RWPE2 (cell line): ENCODE measurements at places on chromosomes 12 and 14.
A peak's percentile ranks its signal among the peaks of the same experiment; 100 is the strongest.

- no peak for DNase-seq
Measured at GRCh38 chr12:59382282-59383078, 213.3 kb upstream of the SLC16A7 start.

DNA sequence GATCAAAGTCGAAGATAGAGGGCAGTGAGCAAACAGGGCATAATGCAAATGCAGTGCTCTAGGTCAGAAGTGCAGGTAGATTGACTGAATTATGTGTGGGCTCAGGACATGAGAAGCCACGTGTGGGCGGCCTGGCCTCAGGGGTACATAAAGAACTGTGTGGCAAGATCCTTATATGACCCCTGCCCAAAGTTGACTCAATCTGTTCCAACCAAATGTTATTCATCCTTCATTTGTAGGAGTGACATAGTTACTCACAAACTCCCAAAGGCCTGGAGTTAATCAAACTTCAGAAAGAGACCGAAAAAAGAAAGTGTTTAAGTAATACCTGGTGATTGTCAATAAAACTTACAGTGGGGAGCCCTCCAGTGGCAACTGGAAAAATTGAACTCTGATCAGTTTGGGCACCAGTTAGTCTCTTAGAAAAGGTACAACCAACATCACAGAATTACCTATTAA is 150.4 kb upstream of the FAR2 start:
- DNase-seq: no peak

- DNase-seq: peak; percentile 44
Measured at GRCh38 chr14:69299286-69300035, 39.5 kb downstream of the GALNT16 start.

DNA sequence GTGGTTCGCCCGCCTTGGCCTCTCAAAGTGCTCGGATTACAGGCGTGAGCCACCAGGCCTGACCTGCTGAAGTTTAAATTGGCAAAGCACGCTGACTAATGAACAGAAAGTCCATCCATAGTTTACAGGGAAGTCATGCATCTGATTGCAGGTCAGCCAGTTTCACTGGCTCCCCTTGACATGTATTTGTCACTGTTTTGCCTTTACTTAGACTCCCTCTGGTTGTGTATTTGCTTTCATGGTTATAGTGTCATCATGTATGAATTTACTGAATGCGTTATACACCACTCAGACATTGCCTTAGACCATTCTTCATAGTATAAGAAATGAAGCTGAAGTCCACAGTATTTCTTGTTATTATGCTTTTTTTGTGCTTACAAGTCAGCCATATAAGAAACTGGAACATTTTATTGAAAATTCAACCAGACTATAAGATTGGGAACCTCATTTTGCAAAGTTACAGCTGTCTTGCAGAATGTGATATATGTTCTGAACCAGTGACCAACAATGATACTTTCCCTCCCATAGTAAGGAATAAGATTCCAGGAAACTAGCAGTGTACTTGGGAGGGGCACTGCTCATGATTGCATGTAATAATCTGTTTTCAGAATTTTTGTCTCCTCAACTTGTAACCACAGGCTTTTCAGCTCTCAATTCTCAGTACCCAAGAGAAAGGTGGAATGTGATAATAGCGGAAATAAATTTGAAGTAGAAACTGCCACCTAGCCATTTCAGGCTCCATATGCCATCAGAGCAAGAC is 51.9 kb upstream of the ATF7IP start:
- DNase-seq: no peak

GRCh38 chr14:92531106-92531873 is 17.7 kb downstream of the RIN3 start:
- no peak for DNase-seq

DNA sequence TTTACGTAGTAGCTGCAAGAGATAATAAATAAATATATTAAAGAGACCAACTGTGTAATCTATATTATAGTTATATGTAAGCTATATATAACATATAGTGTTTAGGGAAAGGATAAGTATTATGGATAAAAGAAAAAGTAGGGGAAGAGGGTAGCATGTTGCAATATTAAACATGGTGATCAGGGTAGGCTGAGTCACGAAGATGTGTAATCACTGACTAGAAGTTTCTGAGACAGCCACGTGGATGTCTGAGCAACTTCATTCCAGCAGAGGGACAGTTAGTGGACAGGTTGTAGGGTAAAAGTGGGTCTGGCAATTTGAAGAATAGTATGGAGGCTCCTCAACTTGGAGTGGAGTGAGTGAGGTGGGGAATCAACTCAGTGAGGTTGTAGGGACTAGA is 109.7 kb downstream of the ANO4 start:
- DNase-seq: no peak

GRCh38 chr12:101698800-101699347 is 1.4 kb downstream of the CHPT1 start:
- DNase-seq: no peak

DNA sequence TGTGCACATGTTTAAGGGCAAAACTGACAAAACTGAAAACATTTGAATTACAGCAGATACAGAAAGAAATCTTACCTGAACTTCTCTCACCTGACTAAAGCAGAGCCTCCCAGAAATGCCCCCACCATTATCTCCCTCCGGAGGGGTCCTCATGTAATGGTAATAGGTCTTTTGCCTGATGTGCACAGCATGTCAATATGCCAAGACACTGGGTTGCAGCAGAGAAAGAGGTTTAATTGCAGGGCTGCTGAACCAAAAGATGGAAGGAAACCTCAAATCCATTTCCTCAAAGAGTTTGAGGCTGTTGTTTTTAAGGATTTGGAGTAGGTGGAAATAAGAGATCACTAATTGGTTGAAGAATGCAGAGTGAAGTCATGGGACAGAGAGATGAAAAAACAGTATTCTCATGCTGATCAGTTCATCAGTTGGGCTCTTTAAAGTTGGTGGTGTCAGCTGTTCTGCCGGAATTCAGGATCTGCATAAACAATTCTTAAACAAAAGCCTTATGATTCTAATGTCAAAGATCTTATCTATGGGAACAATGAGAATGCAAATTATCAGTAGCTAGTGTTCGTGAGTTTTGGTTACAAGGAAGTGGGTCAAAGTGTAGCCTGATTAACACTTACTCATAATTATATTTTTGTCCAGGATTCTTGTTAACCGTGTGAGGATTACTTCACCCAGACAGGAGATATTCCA is 18.2 kb downstream of the ANG start:
- DNase-seq: no peak

DNA sequence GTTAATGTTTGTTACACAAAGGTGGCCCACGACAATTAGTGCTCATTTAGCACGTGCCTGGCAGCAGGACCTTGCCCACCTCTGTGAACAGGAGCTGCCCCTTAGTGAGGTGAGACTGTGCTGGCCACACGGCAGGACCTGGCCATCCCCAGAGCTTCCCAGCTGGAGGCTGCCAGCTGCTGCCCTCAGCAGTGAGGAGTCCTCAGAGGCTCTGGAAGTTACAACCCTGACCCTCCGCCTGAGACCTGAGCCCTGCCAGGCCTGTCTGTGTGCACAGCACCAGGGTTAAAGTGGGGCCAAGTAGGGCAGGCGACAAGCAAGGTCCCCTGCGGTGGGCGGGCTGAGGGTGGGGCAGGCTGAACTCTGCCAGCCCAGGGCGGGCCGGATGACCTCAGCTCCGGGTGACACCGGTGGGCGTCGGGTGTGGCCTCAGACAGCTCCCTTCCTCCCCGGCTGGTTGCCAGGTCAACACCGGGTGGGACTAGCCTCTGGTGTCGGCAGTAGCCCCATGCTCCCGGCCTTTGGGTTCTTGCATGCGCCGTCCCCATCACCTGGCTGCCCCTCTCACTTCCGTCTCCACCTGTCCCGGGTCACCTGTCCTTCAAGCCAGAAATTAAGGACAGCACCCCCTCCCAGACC is 9.2 kb upstream of the LBHD2 start:
- DNase-seq: peak; percentile 83

GRCh38 chr12:45256721-45257120 is 40.8 kb downstream of the ANO6 start:
- no peak for DNase-seq

- DNase-seq: no peak
Measured at GRCh38 chr14:105269405-105269804, 21.1 kb downstream of the BTBD6 start.

DNA sequence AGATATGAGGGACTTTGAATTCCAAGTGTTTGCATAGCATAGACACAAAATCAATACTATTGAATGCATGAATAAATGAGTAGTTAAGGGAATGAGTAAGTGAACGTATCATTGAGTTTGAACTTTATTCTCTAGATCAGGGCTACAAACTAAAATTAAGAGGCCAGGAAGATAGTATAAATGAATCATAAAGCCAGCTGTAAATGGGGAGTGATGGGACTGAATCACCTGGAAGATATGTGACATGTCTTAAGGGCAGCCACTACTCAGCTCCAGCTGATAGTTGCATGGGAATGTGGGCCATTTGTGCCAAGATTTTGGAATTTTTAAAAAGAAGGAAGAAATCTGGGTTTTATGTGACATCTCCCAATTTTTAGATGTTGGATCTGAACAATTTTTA is 229.9 kb downstream of the AKAP6 start:
- no peak for DNase-seq

- no peak for DNase-seq
Measured at GRCh38 chr14:56821177-56821576, 10.9 kb upstream of the OTX2 start.

DNA sequence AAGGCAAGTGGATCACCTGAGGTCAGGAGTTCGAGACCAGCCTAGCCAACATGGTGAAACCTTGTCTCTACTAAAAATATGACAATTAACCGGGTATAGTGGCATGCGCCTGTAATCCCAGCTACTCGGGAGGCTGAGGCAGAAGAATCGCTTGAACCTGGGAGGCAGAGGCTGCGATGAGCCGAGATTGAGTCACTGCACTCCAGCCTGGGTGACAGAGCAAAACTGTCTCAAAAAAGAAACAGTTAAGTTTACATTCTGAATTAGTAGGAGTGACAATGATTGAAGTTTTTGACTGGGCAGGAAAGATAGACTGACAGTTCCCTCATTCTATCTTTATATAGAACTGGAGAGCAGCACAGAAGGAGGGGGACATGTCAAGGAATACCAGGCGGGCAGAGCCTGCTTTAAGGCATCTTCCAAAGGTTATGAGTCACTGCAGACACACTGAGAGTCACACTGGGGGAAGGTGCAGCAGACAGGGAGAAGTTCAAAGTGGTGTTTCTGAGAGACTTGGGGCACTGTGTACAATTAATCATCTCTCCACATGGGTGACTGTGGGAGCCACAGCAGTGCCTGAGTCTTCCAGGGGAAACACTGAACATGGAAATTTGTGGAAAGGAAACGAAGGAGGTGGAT is 42.8 kb upstream of the RNASE3 start:
- DNase-seq: no peak

GRCh38 chr12:122672515-122672914 is 30.6 kb downstream of the HCAR2 start:
- DNase-seq: no peak

- no peak for DNase-seq
Measured at GRCh38 chr14:69613312-69614073, 2.1 kb downstream of the SUSD6 start.

GRCh38 chr14:33524244-33524643 is 426.6 kb downstream of the EGLN3 start:
- no peak for DNase-seq

DNA sequence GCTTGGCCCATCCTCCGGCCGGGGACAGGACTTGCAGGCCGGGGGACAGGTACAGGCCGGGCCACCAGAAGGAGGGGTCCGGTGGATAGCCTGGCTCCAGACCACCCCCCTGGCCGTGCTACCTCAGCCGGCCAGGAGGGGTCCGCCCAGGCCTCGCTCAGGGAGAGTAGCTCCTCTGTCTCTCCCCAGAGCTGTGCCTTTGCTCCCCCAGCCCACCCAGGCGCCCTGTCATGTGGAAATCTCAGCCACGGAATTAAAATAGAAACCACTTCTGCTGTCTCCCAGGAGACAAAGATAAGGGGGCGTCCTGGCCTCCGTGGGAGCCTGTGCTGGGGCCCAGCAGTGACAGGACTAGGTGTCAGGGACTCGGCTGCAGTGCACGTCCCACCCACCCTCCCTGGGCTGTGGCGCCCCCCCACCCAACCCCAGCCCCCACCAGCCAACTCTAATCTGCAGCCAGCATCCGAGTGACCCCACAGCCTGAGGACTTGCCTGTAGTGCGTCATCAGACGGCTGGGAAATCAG is 3.3 kb upstream of the CRIP2 start:
- DNase-seq: no peak

- no peak for DNase-seq
Measured at GRCh38 chr12:63294327-63294632, 143.3 kb upstream of the AVPR1A start.

GRCh38 chr12:55671746-55672145 is 35.1 kb downstream of the OR10P1 start:
- no peak for DNase-seq

DNA sequence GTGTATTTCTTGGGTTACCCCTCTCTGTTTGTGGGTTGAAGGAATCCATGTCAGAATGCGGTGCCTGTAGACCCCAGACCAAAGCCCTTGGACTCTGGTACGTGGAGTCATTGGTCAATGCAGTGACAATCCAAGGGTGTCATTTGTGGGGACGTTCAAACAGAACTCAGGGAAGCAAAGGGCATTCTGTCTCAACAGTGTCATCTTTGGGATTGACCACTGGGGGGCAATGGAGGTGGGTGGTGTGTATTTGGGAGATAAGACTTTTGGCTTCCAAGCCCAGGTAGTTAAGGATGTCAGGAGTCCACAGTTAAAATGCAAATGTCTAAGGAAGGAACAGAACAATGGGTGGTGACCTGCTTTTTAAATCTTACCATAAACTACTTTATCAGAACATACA is 54.6 kb upstream of the CCDC175 start:
- DNase-seq: no peak

DNA sequence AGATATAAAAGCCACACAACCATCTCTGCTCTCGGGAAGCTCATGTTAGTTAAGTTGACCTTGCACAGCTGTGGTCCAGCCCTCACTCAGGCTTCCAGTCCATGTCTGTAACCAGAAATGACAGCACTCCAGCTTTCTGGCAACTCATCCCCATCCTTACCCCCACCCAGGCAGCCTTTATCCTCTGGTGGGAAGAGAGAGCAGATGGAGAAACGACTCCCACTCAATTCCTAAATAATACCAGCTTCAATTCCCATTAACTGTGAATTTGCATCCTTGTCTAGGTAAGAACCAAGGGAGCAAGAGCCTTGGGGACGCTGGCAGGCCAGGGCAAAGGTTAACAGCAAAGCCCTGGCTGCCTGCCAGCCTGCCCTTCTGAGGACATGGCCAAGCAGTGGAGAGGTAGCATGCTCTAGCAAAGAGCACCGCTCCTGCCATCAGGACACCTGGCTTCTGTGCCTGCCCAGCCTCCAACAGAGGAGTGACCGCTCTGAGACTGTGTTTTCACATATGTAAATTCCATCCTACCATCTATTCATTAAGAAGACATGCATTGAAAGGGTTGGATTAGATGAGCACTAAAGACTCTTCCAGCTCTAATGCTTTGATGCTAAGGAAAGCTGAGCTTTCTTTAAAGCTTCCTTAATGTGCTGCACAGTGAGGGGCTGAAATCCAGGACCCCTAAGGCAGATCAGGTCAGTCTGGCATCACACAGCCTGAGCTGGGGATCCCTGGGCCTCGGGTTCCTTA is 236.1 kb downstream of the GRIN2B start:
- no peak for DNase-seq

- no peak for DNase-seq
Measured at GRCh38 chr14:64826845-64827244, 52.9 kb downstream of the SPTB start.

DNA sequence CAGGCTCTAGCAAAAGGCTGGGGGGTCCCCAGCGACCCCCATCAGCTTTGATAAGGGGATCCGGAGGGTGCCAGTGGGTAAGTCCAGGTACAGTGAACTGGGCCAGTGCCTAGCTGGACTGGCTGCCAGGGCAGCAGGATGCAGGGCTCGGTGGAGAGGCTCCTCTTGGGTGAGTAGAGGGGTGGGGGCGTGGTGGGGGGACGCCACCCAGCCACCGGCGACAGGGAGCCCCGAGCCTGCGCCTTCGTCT is 171 bp downstream of the RAPGEF3 start:
- DNase-seq: no peak
